ENCODE measurements at places on chromosomes 1 and 21.

- DNase-seq = no peak
Measured at GRCh38 chr1:21909787-21910503, 27.2 kb downstream of the HSPG2 start.

GRCh38 chr1:151474745-151475144 lies 15.5 kb upstream of the POGZ start:
- no peak for DNase-seq

DNA sequence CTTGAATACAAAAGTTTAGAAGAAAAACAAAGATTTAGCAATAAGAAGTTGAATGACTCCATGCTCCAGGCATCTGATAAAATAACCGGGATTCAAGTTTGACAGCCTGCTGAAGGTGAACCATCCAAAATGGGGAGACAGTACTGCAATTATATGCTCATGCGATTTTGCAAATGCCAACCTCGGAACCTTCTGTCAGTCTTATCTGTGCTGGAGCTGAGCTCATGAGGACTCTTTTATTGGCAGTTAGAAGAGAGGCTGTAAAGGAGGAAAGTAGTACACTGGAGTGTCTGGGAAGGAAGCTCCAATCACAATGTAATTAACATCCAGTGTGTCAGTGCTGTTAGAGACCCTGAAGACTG lies 170.0 kb downstream of the GALNT2 start:
- DNase-seq = no peak

GRCh38 chr1:9115351-9116205 lies 13.3 kb downstream of the GPR157 start:
- no peak for DNase-seq

- DNase-seq = peak; percentile 71
Measured at GRCh38 chr1:164733070-164733469, 174.1 kb downstream of the PBX1 start.
